ENCODE measurements at places on chromosomes 3 and 15. TPM values are rescaled to one million over a fixed set of nuclear protein-coding genes. Genes with fewer than 3 reads are reported as not detected.

DNA sequence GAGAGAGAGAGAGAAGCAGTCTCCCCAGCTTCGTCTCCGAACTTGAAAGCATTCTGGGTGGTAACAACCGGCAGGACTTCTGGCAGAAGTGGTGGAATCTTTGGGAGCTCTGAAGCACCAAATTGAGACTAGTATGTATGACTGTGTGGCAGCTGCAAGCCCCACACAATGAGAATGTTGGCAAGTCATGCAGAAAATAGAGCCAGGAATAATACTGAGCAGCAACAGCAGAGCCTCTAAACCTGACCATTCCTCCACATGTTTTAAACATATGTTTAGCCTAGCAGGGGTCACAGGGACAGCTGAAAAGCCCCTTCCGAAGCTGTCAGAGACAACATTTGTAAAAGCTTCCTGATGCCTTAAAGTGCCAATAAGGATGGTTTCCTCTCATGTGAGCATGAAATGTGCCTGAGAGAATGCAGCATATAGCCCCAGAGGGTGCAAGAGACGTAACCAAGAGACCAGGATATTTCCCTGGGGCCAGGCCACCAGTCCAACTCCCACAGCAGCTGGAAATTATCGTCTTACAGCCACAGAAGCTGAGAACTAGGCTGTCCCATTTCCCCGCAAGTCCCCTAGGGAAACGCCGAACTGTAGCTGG, 178.6 kb upstream of the CCDC54 start:
- peak; percentile 81 for DNase-seq

SNX22 gene
- 56.2 TPM for total RNA-seq

TMEM108 gene
- 20.3 TPM for total RNA-seq

DNA sequence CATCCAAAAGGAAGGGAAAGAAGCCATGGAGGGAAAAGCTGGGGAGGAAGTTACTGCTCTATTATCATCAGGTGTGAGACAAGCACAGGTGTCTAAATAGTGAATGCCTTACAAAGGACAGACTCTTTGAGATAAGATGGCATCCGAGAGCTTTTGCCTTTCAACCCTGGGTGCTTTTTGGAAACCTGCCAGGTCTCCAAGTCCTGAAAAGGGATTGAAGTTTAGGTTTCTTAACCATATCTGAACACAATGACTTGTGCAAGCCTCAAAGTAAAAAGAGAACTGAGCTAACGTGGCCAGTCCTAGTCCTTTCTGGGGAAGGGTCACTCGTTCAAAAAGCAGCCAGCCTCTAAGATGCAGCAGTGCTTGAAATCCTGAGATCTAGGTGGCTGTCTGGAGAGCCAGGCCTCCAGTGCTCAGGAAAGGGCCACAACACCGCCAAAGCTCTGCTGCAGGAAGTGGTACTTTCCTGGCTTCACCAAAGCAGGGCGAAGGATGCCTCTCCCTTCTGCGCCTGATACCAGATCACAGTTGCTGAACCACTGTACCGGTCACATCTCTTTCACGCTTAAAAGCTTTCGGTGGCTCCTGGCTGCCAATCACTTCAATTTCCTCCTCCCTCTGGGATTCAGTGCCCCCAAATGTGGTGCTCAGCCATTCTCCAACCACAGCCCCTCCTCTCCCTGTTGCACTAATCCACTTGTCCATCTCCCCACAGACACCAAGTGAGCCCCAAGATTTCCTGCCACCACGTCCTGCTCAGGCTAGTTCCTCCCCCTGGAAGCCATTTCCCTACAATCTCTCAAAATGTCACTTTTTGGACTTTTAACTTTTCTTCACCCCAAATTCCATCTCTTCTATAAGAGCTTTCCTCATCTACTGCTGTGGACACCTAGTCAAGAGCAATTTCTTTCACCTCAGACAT, 104.1 kb upstream of the LPP start:
- DNase-seq = no peak

GRCh38 chr3:123104550-123104949, 37.7 kb downstream of the PDIA5 start:
- DNase-seq = no peak

DNA sequence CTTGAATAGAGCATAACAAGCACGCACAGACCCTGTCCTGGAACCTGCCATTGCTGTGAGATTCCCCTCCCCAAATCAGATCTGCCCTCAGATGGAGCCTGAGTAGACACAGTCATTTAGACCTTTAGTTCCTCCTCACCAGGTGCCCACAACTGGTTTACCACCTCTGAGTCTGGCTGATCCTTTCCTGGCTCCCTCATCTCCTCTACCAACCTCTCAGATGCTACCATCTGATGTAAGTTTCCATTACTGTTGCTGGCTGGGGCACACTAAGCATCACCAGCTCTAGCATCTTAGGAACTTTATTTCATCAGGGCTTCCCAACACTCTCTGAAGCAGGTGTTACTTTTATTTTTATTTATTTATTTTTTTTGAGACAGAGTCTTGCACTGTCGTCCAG, 288.3 kb downstream of the TLE3 start:
- DNase-seq = no peak

FGD5 gene
- 17.1 TPM for total RNA-seq

DNA sequence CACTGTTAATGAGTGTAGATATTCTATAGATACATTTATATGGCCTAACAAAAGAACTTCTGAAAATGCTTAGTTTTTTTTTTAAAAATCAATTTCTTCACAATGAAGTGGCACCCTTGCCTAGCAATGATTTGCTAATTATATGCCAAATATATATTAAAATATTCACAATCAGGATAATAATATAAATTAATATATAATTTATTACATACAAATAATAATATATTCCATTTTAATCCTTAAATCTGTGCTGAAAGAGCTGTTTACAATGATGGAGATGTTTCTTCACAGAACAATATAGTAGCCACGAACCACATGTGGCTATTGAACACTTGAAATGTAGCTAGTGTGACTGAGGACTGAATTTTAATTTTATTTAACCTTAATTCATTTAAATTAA, 648.4 kb upstream of the GBE1 start:
- DNase-seq = no peak

- no peak for DNase-seq
Observed at GRCh38 chr15:70517194-70517590, 246.2 kb downstream of the UACA start.

GRCh38 chr3:83655083-83655482, 1303.7 kb upstream of the CADM2 start:
- DNase-seq = no peak

- no peak for DNase-seq
Observed at GRCh38 chr15:56734013-56734635, 815 bp upstream of the ZNF280D start.

- no peak for DNase-seq
Observed at GRCh38 chr3:62178032-62178431, 195.3 kb downstream of the FEZF2 start.

DNA sequence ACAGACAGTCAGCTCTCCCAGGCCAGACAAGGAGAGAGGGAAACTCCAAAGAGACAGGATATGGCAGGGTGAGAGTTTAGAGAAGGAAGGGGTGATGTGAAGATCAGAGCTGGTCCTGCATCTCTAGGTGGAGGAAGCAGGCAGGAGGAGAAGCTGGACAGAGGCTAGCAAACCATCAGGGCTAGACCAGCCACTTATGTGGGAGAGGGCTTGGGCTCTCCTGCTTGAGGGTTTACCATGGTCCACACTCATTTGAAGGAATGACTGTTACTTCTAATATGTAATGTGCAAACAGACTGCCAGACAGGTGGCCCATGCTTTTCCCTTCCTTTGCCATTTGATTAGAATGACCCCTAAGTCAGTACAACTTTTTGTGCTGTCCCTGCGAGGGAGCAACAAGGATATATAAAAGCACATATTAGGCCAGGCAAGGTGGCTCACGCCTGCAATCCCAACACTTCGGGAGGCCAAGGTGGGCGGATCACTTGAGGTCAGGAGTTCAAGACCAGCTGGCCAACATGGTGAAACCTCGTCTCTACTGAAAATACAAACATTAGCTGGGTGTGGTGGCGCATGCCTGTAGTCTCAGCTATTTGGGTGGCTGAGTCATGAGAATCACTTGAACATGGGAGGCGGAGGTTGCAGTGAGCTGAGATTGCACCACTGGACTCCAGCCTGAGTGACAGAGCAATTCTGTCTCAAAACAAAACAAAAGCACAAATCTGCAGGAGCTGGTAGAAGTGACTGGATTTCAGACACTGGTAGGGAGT, 41.0 kb upstream of the MANF start:
- no peak for DNase-seq

- no peak for DNase-seq
Observed at GRCh38 chr3:195693428-195694216, 27.2 kb upstream of the MUC20 start.

APH1B gene
- 10.7 TPM for total RNA-seq

DNA sequence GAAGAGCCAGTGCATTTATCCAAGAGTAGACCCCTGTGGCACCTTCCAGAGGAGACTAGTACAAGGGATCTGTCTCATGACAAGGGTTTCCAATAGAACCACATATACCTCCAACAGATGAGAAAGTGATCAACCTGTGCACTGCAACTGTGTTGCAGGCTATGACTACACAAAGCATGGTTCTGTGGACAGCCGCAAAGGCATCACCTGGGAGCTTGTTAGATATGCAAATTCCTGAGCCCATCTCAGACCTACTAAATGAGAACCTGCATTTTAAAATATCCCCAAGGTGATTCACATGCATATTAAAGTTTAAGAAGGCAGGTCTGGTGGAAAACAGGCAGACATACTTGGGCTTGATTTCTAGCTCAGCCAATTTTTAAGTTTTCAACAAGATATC, 368.7 kb downstream of the FOXP1 start:
- DNase-seq = no peak

DNA sequence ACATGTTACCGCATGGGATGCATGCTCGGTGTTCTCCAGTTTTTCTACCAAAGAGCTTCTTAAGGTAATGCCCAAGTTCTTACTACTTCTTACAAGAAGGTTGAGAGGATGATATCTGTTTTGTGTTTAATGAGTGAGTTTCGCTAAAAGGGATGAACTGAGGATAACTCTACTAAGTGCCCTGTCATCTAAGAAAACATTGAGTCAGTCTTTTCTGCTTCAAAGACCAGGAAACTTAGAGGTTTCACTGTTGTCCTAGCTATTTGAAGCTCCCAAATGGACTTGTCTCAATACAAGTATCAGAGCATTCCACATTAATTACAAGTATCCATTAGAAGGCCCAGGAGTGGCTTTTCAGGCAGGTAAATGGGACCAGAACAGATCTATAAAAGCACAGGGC, 296.2 kb downstream of the KBTBD8 start:
- DNase-seq = no peak

- no peak for DNase-seq
Observed at GRCh38 chr15:58547628-58548307, 116.0 kb downstream of the LIPC start.

- DNase-seq = no peak
Observed at GRCh38 chr15:48702569-48703236, 57.2 kb upstream of the FBN1 start.

SLC41A3 gene
- total RNA-seq = 37.1 TPM

DNA sequence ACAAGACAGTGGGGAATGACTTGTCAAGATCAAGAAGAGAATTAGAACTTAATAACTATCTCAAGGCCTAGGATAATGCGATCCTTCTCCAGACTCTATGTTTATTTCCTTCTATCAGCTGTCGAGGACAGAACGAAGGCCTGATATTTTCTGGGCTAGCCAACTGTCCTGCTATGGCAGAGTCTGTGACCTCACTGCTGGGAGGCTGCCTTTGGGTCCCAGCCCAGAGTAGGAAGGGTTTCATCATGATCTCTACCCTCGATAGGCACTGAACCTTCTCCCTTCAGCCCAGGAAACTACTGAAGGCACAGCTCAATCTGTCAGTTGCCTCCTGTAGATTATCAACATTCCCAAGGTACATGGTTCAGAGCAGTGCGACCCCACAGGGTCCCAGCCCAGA, 237.2 kb downstream of the ATP8B4 start:
- DNase-seq = peak; percentile 55

HERC2 gene
- 54.8 TPM for total RNA-seq

GRCh38 chr3:69569520-69569919, 169.7 kb upstream of the MITF start:
- DNase-seq = no peak

HYAL1 gene
- 20.8 TPM for total RNA-seq

TNNC1 gene
- 2,592 TPM for total RNA-seq

ESYT3 gene
- 1.9 TPM for total RNA-seq

GRCh38 chr15:66080717-66081398, 172.7 kb downstream of the MEGF11 start:
- DNase-seq = no peak

Data from right cardiac atrium (tissue), 5 donors.